Breast epithelium (tissue), 4 donors: ENCODE measurements at places on chromosomes 1 and 21. TPM values are rescaled to one million over a fixed set of nuclear protein-coding genes. Genes with fewer than 3 reads are reported as not detected.

The LRRC38 gene
- total RNA-seq, result 0.15 TPM

The ADARB1 gene
- total RNA-seq, result 19.9 TPM

DNA sequence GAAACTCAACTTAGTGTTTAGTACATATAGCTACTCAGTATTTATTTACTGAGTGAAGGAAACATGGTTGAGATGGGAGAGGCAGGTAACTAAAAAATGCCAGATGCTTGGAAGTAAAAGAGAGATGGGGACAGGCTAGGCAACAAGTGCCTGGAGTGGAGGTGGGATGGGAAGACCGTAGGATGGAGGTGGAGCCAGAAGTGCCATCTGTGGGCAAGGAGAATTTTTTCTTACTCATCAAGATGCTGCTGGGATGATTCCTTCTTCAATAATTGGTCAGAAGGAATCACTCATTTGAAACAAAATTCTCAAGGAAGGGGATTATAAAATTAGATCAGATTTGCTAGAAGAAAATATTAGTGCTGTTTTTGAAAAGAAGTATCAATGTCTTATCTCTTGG lies 72.9 kb downstream of the IFI44 start:
- no peak overlapping the region for H3K27ac ChIP-seq
- H3K4me1 ChIP-seq, result no peaks in the 10 kb centered on the region
- no peaks in the 10 kb centered on the region for H3K36me3 ChIP-seq
- no peaks in the 10 kb centered on the region for H3K27me3 ChIP-seq
- H3K4me3 ChIP-seq, result no peak overlapping the region
- DNase-seq, result no peak

The KLF17 gene
- total RNA-seq, result not detected

GRCh38 chr1:15172405-15173259 lies 19.1 kb downstream of the TMEM51 start:
- peak overlapping the region; percentile 74 for H3K27ac ChIP-seq
- peak; percentile 59 for DNase-seq
- no peaks in the 10 kb centered on the region for H3K27me3 ChIP-seq
- H3K36me3 ChIP-seq, result no peaks in the 10 kb centered on the region

- H3K36me3 ChIP-seq, result no peaks in the 10 kb centered on the region
- H3K4me1 ChIP-seq, result peaks cover 18% of the 10 kb centered on the region
- H3K4me3 ChIP-seq, result peak overlapping the region; percentile 96
These were observed 1.3 kb downstream of the SMG5 start for GRCh38 chr1:156281281-156281680.

- H3K4me1 ChIP-seq, result no peaks in the 10 kb centered on the region
- H3K4me3 ChIP-seq, result no peak overlapping the region
- H3K27me3 ChIP-seq, result no peaks in the 10 kb centered on the region
- no peak overlapping the region for H3K27ac ChIP-seq
These were observed 188.5 kb downstream of the GRIK3 start for GRCh38 chr1:36845802-36846201.

The SPATA1 gene
- 0.33 TPM for total RNA-seq

The LCE5A gene
- not detected for total RNA-seq

The TSTD1 gene
- total RNA-seq, result 217 TPM

GRCh38 chr1:71582673-71583072 lies 501.8 kb upstream of the ZRANB2 start:
- H3K4me1 ChIP-seq, result no peaks in the 10 kb centered on the region
- DNase-seq, result no peak
- no peak overlapping the region for H3K27ac ChIP-seq
- H3K27me3 ChIP-seq, result no peaks in the 10 kb centered on the region

GRCh38 chr1:162197041-162197531 lies 127.6 kb downstream of the NOS1AP start:
- H3K4me1 ChIP-seq, result peaks cover 3% of the 10 kb centered on the region
- H3K27ac ChIP-seq, result no peak overlapping the region
- no peaks in the 10 kb centered on the region for H3K36me3 ChIP-seq
- DNase-seq, result no peak
- no peak overlapping the region for H3K4me3 ChIP-seq

- DNase-seq, result no peak
- no peak overlapping the region for H3K4me3 ChIP-seq
- H3K27me3 ChIP-seq, result no peaks in the 10 kb centered on the region
These were observed 4.3 kb downstream of the PFKL start for GRCh38 chr21:44304011-44304616.
